Spinal cord (tissue), 10 donors: ENCODE measurements at places on chromosomes 13 and 19. TPM values are rescaled to one million over a fixed set of nuclear protein-coding genes. Genes with fewer than 3 reads are reported as not detected.

- DNase-seq, result no peak
These were observed 4.5 kb downstream of the RELB start for GRCh38 chr19:45005787-45006186.

LILRB4 gene
- total RNA-seq, result 4.9 TPM

DNA sequence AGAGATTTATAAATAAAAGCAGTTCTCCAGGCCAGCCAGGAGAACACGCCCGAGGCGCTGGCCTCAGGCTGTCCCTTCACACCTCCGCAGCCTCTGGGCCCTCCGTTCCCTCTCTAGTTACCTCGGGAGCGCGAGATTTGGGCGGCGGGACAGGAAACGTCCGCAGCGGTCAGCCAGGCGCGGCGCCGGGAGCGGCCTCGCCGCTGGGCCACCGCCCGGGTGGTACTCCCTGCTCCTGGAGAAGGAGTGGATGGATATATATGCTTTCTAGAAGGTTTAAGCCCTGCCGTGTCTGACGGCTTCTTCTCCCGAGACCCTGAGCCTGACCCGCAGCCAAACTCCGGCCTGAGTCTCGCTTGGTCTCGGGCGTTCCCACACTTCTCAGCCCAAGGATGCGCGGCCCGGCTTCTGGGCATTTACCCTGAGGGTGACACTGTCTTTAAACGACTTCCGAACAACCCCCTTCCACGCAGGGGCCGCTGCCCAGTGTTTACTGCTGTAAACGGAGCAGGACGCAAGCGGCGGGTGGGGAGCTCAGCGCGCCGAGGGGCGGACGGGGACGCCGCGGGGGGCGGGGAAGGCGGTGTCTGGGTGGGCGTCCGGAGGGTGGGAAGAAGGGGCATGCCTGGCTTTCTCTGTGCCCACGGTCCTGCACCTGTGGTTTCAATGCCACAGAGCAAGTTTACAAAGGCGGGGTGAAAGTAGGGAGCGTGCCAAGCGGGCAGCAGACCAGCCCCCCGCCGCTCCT is 2.0 kb upstream of the ZIC2 start:
- no peak for DNase-seq

PGLYRP2 gene
- total RNA-seq, result not detected

DNA sequence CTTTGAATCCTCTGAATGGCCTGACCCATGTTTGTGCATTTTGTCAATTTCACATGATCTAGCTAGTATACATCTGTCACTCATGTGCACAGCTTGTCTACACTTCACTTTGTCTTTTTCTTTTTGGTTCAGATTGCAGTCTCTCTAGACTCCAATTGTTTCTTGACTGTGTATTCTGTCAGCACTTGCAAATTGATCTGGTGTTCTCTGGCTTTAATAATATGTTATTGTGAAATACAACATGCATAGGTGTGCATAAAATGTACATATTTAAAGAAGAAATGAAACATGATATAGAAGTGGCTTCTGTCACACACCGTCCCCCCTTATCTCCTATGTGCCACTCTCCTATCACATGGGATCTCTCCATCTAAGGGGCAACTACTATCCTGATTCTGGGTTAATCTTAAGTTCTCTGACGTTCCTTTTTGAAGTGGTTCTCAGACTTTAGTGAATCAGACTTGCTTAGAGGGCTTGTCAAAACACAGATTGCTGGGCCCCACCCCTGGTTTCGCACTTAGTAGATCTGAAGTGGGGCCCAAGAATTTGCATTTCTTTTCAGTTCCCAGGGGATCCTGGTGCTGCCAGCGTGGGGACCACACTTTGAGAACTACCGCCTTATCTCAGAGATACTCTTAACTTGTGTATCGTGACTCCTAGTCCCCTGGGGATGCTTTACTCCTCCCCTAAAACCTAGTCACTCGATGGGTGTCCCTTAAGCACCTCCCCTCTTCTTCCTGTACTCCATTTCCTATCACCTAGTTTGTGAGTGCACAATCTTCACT is 5.8 kb downstream of the KRTDAP start:
- no peak for DNase-seq

KANK2 gene
- 270 TPM for total RNA-seq

DNA sequence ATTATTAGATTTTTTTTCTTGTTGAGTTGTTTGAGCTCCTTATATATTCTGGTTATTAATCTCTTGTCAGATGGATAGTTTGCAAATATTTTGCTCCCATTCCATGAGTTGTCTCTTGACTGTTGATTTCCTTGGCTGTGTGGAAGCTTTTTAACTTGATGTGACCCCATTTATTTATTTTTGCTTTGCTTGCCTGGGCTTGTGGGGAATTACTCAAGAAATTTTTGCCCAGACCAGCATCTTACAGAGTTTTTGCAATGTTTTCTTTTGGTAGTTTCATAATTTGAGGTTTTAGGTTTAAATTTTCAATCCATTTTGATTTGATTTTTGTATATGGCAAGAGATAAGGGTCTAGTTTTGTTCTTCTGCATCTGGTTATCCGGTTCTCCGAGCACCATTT is 124.7 kb downstream of the PCCA start:
- no peak for DNase-seq

MAB21L1 gene
- total RNA-seq, result 3.7 TPM

COL4A1 gene
- total RNA-seq, result 377 TPM

DNA sequence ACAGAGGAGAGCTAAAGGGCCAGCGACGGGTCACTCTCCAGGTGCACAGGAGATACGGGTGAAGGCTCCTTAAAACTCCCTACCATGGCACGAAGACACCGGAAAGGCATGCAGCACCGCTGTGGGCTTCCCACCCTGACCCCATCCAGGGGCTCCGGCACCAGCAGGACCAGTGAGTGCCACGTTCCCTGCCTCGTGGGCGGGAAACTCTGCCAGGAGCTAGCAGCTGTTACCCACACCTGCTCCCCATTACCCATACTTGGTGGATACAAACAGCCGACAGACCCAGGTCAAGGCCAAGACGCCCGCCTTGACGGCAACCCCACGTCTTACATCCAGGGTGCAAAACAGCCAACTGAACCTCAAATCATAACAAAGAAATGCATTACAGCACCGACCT is 56.7 kb downstream of the GNG7 start:
- no peak for DNase-seq

DNA sequence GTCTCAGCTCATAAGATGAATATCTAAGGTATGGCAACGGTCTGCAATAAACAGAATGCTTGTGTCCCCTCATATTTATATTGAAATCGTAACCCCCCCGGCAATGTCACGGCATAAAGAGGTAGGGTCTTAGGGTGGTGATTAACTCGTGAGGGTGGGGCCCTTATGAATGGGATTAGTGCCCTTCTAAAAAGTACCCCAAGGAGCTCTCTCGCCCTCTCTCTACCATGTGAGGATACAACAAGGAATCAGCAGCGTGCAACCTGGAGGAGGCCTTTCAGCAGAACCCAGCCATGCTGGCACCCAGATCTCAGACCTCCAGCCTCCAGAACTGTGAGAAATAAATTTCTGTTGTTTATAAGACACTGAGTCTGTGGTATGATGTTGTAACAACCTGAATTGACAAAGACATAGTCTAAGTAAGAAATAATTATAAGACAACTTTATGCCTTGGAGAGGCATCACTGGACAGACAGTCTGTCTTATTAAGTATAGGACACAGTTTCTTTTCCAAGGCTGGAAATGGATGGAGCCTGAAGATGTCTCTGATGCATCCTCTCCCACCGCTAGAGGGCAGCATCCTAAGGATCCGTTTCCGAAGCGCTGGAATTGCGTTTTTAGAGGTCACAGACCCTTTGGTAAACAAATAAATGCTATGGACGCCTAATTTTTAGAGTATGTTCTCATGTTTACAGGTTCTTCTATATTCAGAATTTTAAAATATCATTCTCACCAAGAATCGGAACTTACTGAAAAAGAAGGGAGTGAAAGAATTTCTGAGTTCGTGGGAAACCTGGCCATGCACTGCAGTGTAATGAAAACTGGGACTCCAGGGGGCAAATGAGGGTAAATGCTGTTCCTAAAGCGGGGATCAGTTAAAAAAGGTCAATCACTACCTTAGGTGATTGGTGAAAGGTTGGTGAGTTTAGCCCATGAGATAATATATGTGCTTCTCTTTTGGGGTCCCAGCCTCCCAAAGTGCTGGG is 13.3 kb upstream of the LEUTX start:
- DNase-seq, result peak; percentile 7

GRCh38 chr13:74820809-74821208 is 661.2 kb downstream of the TBC1D4 start:
- no peak for DNase-seq

DDX39A gene
- 48.7 TPM for total RNA-seq

KIR3DL1 gene
- not detected for total RNA-seq

- DNase-seq, result no peak
These were observed 27.6 kb downstream of the HPN start for GRCh38 chr19:35068941-35069634.

SPTBN4 gene
- total RNA-seq, result 13.9 TPM
